Activated CD4-positive, alpha-beta T cell treated with anti-CD3 and anti-CD28 coated beads for 36 hours (primary cell): ENCODE measurements at places on chromosomes 1 and 21.

DNA sequence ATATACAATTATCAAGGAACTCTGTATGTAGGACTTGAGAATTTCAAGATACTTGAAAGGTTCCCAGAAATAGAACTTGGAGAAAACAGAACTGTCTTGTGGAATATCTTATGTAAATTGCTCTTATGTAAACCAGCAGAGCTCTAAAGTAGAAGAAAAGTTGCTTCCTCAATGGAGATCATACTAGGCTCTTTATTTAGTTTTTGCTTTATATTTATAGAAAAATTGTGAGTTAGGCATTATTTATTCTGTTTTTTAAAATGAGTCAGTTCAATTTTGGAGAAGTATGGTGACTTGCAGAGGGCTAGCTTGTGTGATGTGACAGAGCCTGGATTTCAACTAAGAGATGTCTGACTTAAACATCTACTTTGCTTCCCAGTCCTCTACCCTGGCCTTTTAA is 40.4 kb downstream of the ATP6V1G3 start:
- no peak overlapping the region for H3K4me3 ChIP-seq
- no peak for DNase-seq
- no peak overlapping the region for H3K27ac ChIP-seq
- peaks cover 3% of the 10 kb centered on the region for H3K36me3 ChIP-seq

GRCh38 chr1:162823231-162823630 is 32.7 kb downstream of the HSD17B7 start:
- peaks cover 16% of the 10 kb centered on the region for H3K4me1 ChIP-seq
- no peak overlapping the region for H3K4me3 ChIP-seq
- peaks cover 39% of the 10 kb centered on the region for H3K27me3 ChIP-seq
- DNase-seq = peak; percentile 16
- no peak overlapping the region for H3K27ac ChIP-seq

DNA sequence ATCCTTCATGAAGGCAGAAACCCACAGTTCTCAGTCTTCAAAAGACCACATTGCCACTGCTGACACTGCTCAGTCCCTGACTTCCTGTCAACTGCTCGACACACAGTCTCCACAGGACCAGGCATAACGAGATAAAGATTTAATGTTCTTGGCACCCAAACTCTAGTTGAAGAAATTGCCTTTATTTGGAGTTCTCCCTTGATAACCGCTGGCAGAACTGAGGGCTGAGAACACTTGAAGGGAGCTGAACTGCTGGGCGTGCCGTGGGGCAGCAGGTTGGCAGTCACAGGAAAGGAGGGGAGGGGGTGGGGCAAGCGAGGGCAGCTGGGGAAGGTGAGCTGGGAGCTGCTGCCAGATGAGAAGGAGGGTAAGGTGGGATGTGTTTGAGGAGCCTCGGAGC is 15.9 kb downstream of the HENMT1 start:
- peak; percentile 60 for DNase-seq
- no peaks in the 10 kb centered on the region for H3K27me3 ChIP-seq
- peaks cover 64% of the 10 kb centered on the region for H3K4me1 ChIP-seq
- peak overlapping the region; percentile 49 for H3K4me3 ChIP-seq

- no peaks in the 10 kb centered on the region for H3K27me3 ChIP-seq
- H3K36me3 ChIP-seq = no peaks in the 10 kb centered on the region
- no peak overlapping the region for H3K27ac ChIP-seq
- no peak for DNase-seq
- no peak overlapping the region for H3K4me3 ChIP-seq
Observed at GRCh38 chr1:67540733-67541125, 110.5 kb upstream of the SERBP1 start.

- peaks cover 21% of the 10 kb centered on the region for H3K4me1 ChIP-seq
- no peaks in the 10 kb centered on the region for H3K36me3 ChIP-seq
- DNase-seq = no peak
- no peak overlapping the region for H3K27ac ChIP-seq
Observed at GRCh38 chr1:93704052-93704451, 22.4 kb upstream of the BCAR3 start.

GRCh38 chr1:86138746-86139145 is 17.8 kb downstream of the COL24A1 start:
- H3K4me1 ChIP-seq = no peaks in the 10 kb centered on the region
- DNase-seq = no peak
- H3K4me3 ChIP-seq = no peak overlapping the region
- no peak overlapping the region for H3K27ac ChIP-seq
- no peaks in the 10 kb centered on the region for H3K36me3 ChIP-seq

DNA sequence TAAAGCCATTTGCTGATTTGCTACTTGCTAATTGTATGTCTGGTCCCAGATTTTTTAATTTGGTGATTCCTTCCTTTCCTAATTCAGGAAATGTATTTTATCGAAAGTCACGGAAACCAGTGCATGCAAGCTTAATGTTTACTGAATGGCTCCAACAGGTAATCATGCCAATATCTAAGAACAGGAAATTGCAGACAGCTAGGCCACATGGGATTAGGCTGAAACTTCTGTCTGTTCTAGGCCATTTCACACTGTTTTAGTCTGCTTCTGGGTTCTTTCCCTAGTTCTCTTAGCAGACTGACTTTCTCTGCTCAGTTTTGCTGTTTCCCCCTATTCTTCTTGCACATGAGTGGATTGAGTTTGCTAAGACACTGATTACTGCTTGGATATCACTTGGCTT is 111.4 kb downstream of the NTNG1 start:
- no peak overlapping the region for H3K4me3 ChIP-seq
- H3K4me1 ChIP-seq = peaks cover 4% of the 10 kb centered on the region
- no peak overlapping the region for H3K27ac ChIP-seq
- no peaks in the 10 kb centered on the region for H3K36me3 ChIP-seq

- H3K27ac ChIP-seq = no peak overlapping the region
- no peaks in the 10 kb centered on the region for H3K4me1 ChIP-seq
- no peaks in the 10 kb centered on the region for H3K36me3 ChIP-seq
- peaks cover 11% of the 10 kb centered on the region for H3K27me3 ChIP-seq
- H3K4me3 ChIP-seq = no peak overlapping the region
Observed at GRCh38 chr21:37886120-37886519, 30.1 kb downstream of the KCNJ6 start.

DNA sequence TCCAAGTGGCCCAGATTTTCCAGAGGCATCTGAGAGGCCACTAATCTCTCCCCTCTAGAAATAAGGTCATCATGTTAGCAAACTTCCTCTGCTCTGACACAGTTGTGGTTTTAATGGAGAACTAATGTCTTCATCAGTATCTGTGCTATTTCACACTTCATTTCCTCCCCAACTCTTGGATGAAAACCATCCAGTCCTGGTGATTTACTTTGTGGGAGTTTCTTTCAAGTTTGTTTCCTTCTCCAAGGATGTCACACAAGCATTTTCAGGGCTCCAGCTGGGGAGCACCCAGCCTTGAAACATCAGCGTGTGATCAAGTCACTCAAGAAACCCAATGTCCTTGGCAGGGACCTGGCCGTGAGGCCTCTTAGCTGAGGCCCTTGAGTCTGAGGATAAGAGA is 38.8 kb downstream of the TBX15 start:
- peaks cover 2% of the 10 kb centered on the region for H3K27me3 ChIP-seq
- no peak for DNase-seq
- H3K36me3 ChIP-seq = no peaks in the 10 kb centered on the region
